AG04450 (cell line): ENCODE measurements at places on chromosomes 7 and 10. TPM values are rescaled to one million over a fixed set of nuclear protein-coding genes. Genes with fewer than 3 reads are reported as not detected.

- DNase-seq, result no peak
Observed at GRCh38 chr10:2839081-2839725, 228.1 kb upstream of the PFKP start.

CCL24 gene
- polyA plus RNA-seq, result not detected in 2 replicates

DNA sequence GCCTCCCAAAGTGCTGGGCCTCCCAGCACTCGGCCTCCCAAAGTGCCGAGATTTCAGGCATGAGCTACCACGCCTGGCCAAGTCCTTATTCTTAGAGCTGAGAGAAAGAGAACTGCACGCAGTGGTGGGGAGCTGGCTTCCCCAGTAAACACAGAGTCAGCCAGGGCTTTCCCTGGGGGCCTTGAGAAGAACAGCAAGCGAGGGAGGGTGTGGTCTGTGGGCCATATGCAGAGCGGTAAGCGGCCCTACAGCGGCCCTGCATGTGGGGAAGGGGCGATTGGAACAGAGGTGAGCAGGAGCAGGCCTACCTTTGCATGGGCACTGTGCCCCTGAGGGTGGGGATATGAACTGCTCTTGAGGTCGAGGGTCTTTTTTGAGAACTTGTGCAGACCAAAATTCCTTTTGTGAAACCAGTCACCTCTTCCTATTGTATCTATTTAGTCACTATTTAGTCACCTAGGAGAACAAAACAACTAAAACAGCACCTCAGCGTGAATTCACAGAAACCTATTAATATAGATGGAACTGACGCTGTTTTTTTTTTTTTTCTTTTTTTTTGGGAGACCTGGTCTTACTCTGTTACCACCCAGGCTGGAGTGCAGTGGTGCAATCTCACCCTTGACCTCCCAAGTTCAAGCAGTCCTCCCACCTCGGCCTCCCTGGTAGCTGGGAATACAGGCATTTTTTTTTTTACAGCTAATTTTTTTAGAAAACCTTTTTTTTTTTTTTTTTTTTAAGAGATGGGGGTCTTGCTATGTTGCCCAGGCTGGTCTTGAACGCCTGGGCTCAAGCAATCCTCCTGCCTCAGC, 36.9 kb upstream of the SH2D4B start:
- no peak for DNase-seq

DNA sequence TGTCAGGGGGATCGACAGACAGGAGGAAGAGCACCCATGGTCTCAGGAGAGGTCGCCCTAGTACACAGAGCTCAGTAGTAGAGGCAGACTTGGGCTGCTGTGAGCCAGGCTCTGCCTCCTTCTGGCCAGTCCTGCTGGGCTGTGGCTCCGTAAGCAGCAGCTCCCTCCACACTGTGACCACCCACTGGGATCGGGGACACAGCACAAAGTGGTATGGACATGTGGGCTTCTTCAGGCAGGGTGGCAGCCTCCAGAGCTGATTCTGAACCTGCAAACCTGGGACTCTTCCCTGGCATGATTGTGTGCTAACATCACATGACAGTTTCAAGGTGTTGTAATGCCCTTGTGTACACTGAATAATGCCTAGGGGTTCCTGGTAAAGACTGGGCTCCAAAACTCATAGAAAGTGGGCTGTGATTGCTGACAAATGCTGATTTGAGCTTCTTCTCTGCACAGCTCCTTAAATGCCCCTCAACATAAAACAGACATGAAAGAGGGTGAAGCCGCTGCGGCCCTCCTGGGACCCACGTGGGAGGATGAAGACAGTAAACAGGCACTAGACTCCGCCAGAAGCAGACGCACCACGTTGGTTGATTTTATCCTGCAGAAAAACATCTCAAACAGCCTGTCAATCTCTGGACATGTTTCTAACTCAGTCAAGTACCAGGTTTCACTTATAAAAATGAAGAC, 76.7 kb downstream of the GPR26 start:
- no peak for DNase-seq

- DNase-seq, result no peak
Observed at GRCh38 chr7:54663603-54664234, 95.3 kb downstream of the SEC61G start.

DNA sequence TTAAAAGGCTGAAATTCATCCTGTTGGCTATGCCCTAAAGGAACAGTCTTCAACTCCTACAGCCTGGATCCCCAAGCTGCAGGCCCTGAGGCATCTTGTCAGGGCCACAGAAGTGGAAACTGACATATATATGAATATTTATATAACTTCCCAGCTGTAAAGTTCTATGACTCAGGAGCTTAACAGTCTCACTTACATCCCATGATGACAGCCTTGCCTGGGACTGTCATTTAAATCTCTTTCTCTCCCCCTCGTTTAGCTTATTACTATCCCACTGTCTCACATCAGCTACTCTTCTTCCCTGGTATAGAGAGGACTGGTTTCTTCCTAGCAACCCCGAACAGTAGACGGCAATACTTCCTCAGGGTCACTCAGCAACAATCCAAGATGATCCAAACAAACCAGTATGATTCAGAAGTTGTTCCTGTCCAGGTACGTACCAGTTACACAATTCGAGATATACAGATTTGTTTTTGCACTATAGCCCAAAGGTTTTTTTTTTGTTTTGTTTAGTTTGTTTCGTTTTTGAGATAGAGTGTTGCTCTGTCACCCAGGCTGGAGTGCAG, 22.7 kb downstream of the KIAA1549 start:
- DNase-seq, result no peak

SLC13A1 gene
- polyA plus RNA-seq, result not detected in 2 replicates

DNA sequence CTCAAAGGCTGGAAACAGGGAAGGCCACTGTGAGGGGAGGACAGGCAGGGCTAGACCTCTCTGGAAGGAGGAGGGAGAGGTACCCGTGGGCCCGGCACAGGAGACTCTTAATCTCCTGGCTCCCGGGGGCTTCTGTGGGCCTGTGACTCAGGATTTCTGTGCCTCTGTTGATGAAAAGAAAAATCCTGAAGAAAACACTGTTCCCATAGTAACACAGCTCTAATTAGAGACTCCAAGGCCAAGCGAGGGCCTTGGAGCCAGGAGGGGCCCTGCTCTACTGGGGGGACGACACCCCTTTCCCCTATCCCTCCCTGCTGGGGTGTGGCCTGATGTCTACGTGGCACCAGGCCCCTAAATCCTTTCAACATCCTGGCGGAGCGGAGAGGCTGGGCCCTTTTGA, 174.1 kb upstream of the TNRC18 start:
- no peak for DNase-seq

DNA sequence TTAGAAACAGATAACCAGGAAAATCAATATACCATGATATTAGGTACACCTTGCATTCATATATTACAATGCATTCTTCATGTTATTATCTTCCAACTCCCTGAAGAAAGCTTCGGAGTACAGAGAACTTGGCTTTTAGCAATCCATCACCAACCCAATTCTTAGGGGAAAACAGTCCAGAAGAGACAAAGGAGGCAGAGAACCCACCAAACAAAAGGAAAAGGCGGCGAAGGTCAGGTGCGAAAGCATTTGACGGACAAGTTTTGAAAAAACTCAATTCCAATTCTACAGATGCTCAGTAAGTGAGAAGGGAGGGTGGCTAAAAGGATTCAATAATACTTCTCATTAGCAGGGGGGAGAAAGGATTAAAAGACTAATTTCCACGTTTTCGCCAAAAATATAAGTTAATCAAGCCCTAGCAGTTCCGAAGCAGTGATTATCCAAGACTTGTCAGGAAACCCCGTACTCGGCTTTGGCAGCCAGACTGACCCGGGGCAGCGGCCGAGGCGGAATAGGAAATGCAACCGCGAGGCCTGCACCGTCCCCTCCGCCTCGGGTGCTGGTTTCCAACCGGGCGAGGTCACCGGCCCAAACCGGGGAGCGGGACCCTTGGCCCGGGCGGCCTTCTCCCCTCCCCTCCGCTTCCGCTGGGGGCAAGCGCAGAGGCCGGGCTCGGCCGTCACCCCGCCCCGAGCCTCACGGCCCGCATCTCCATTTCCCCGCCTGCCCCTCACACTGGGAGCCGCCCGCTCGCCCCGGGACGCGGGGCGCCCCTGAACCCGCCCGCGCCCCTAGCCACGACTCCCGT, 747 bp downstream of the GDI2 start:
- DNase-seq, result no peak

GRCh38 chr10:36021096-36021495, 379.0 kb upstream of the FZD8 start:
- DNase-seq, result no peak
